ENCODE measurements at places on chromosomes 4 and X. TPM values are rescaled to one million over a fixed set of nuclear protein-coding genes. Genes with fewer than 3 reads are reported as not detected.

Gene STATH
- total RNA-seq: not detected

Gene ADGRG2
- total RNA-seq: not detected

- no peak for DNase-seq
- peaks cover 17% of the 10 kb centered on the region for H3K4me1 ChIP-seq
- no peak overlapping the region for H3K27ac ChIP-seq
- peaks cover 12% of the 10 kb centered on the region for H3K36me3 ChIP-seq
- H3K27me3 ChIP-seq: no peaks in the 10 kb centered on the region
Observed at GRCh38 chr4:101188906-101189305, 158.4 kb downstream of the PPP3CA start.

DNA sequence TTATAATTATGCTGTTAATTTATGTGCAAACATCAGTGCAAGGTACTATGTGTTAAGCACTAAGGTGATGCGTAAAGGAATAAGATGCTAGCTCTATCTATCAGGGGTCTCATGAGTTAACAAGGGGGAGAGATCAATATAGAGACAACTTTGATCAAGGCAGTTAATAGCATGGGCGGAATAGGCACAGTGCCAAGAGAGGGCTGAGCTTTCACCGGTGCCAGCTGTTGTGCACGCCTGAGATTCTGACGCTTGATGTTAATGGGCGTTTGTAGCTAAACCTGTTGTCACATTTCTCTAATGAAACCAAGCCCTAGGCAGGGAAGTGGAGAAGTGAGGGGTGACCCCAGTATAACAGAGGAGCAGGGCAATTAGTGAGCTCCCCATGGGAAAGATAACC lies 86.0 kb upstream of the NMU start:
- no peaks in the 10 kb centered on the region for H3K4me1 ChIP-seq
- no peak overlapping the region for H3K4me3 ChIP-seq
- H3K27ac ChIP-seq: no peak overlapping the region
- no peak for DNase-seq

Gene TMSB15C
- total RNA-seq: 1.9 TPM

- no peak overlapping the region for H3K27ac ChIP-seq
- H3K4me1 ChIP-seq: no peaks in the 10 kb centered on the region
- no peaks in the 10 kb centered on the region for H3K27me3 ChIP-seq
- no peaks in the 10 kb centered on the region for H3K36me3 ChIP-seq
Observed at GRCh38 chr4:160019936-160020335, 917.1 kb downstream of the RAPGEF2 start.

Gene HSPA4L
- 0.30 TPM for total RNA-seq

- no peaks in the 10 kb centered on the region for H3K36me3 ChIP-seq
- peaks cover 16% of the 10 kb centered on the region for H3K27me3 ChIP-seq
- DNase-seq: no peak
- no peaks in the 10 kb centered on the region for H3K4me1 ChIP-seq
Observed at GRCh38 chr4:145199051-145199716, 18.8 kb upstream of the OTUD4 start.

DNA sequence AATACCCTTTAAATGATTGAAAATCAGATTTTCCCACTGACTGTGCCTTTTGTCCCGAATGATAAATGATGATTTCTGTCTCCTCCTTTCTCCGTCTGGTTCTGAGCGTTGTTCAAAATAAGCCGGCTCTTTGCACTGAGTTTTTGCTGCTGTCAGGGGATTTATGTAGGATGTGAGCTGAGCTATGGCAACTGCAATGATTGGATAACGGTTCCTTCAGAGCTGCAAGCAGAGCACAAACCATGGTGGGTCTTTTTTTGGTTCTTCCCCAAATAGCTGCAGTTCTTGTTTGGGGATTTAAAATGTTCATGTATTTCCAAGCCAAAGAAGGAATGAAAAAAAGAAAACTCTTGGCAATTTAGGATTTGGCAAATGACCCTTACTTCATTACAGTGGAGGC lies 124.5 kb upstream of the CASK start:
- no peaks in the 10 kb centered on the region for H3K27me3 ChIP-seq
- H3K4me3 ChIP-seq: no peak overlapping the region
- no peak for DNase-seq
- no peak overlapping the region for H3K27ac ChIP-seq
- no peaks in the 10 kb centered on the region for H3K4me1 ChIP-seq

GRCh38 chr4:8373270-8373972 lies 67.1 kb downstream of the ACOX3 start:
- H3K36me3 ChIP-seq: no peaks in the 10 kb centered on the region
- no peak for DNase-seq
- no peaks in the 10 kb centered on the region for H3K4me1 ChIP-seq

Data from activated CD4-positive, alpha-beta memory T cell treated with anti-CD3 and anti-CD28 coated beads, Interleukin-2, amount 10 ng/mL, durations not matched to agents 7 days and 5 days (primary cell).